ENCODE measurements at places on chromosomes 13 and 19. TPM values are rescaled to one million over a fixed set of nuclear protein-coding genes. Genes with fewer than 3 reads are reported as not detected.

DNA sequence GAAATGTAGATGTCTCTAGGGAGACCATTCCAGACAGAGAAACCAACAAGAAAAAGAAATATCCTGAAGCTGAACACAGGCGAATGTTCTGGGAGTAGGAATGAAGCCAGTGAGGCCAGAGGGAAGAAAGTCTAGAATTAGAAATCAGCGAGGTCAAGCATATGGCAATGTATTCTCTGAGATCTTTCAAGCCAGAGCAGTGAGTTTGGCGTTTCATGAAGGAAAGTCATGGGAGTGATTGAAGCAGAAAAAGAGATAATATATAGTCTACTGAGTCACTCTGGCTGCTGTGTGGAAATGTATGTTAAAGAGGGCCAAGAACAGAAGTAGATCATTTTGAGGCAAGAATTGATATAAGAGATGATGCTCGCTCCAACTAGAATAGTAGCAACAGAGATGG lies 576.0 kb downstream of the PCDH17 start:
- DNase-seq: no peak

DNA sequence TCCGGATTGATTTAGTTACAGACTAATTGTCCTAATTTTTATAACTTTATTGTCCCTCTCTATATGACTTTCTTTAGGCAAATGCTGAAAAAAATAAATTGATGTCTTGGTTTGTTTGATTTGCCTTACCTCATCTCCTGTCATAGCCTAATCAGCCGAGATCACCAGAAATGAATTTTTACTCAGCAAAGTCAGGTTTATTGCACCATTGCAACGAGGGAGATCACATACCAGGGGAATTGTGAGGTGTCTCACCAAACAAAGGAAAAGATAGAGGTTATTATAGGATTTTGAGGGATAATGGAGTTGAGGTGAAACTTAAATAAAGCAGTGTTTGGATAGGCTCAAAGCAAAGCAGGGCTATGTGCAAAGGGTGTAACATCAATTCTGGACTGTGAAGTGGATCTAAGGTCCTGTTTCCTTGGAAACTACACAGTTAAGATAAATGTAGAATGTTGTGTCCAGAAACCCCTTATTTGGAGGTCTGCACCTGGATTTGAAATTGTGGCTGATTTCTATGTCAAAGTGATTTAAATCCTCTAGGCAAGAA lies 372.6 kb downstream of the OXGR1 start:
- DNase-seq: no peak

ZFP82 gene
- total RNA-seq: 2.5 TPM

ZNF576 gene
- total RNA-seq: 20.6 TPM

DNA sequence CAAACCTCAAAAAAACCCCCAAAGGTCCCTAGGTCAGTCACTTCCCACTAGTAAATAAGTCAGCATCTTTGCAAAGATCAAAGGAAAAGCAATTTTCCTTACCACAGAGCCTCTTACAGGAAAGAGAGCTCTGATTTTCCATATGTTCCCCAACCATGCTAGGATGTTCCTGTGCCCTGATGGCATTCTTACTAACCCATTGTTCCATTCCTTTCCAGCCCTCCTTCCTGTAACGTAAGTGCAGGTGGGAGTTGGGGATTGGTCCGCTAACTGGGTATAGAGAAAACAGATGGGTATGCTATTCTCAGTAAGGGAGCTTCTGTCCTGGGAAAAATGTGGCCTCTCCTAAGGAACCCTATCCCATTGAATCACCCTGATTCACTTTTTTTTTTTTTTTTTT lies 14.3 kb downstream of the DPRX start:
- DNase-seq: no peak

ZNF543 gene
- total RNA-seq: 4.9 TPM

DNA sequence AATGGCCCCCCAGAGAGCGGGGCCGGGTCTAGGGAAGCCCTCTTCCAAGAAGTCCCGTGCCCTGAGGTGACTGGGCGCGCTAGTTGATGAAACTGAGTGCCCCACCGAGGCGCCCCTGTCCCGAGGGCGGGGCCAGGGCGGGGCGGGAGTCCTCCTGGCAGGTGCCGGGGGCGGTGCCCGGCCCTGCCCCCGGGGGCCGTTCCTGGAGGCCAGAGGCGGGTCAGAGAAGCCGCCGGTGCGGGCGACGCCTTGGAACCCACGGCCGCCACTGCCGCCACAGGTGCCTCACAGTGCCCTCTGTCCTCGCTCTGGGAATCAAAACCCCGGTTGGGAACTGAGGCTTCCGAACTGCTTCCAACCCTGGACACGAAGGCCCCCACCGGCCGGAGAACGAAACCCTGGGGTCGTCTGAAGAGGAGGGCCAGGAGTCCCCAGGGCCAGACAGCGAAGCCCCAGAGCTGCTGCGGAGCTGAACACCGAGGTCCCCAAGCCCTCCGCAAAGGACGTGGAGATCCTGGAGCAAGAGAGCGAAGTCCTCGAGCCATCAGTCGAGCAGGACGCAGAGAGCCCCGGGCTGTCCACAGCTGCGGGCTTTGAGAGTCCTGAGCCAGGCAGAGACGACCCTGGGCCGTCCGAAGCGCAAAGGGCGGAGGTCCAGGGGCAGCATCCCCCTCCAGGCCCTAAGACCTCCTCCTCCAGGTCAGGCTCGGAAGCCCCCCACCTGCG lies at the start of gene MISP3:
Gene MISP3, plus strand, starts transcription at position 252 of the 726 bp plus-strand sequence. CDS start 524 bp downstream, outside the sequence.
- DNase-seq: no peak

GRCh38 chr13:73401769-73402168 lies 343.0 kb downstream of the KLF5 start:
- no peak for DNase-seq

DNA sequence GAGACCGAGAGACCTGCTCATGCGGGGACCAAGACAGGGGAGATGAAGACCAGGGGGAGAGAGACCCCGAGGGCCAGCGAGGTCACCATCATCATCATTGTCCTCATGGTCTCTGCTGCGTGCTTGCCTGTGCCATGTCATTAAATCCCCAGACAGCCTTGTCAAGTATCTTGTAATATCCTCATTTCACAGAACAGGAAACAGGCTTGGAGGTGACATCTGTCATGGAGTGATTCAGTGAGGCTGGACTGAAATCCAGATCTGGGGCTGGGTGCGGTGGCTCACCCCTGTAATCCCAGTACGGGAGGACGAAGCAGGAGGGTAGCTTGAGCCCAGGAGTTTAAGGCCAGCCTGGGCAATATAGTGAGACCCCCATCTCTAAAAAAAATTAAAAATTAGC lies 5.9 kb upstream of the NANOS2 start:
- no peak for DNase-seq

Data from HFFc6 (cell line).